ENCODE measurements at places on chromosomes 11 and 22.

DNA sequence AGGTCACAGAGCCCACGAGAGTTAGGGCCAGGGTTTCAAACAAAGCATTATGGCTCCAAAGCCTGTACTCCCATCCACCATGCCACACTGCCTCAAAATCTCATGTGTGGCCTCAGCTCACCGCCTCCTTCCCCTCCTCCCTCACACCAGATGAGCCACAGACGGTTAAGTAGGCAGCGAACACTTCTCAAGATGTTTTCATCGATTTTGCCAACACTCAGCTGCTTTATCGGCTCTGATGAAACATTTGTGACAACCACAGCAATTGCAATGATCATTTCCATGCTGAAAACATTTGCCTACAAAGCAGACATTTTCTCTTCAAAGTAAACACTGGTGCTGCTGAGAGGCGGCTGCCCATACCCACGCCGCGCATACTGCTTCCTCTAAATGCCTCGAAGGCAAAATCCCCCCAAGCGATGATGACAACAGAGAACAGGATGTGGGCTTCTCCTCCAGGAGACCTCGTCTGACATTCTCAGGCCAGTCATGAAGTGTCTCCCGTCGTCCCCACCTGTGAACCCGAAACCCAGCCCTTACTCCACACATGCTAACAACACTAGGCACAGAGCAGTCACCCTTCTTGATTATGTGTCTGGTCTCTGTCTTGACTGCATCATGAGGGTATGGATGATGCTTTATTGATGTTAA lies 599.2 kb downstream of the SOX6 start:
- DNase-seq, result no peak

- DNase-seq, result no peak
Observed at GRCh38 chr11:109241988-109242536, 179.9 kb upstream of the C11orf87 start.

GRCh38 chr22:47848184-47848920 lies 1085.9 kb downstream of the TBC1D22A start:
- no peak for DNase-seq

DNA sequence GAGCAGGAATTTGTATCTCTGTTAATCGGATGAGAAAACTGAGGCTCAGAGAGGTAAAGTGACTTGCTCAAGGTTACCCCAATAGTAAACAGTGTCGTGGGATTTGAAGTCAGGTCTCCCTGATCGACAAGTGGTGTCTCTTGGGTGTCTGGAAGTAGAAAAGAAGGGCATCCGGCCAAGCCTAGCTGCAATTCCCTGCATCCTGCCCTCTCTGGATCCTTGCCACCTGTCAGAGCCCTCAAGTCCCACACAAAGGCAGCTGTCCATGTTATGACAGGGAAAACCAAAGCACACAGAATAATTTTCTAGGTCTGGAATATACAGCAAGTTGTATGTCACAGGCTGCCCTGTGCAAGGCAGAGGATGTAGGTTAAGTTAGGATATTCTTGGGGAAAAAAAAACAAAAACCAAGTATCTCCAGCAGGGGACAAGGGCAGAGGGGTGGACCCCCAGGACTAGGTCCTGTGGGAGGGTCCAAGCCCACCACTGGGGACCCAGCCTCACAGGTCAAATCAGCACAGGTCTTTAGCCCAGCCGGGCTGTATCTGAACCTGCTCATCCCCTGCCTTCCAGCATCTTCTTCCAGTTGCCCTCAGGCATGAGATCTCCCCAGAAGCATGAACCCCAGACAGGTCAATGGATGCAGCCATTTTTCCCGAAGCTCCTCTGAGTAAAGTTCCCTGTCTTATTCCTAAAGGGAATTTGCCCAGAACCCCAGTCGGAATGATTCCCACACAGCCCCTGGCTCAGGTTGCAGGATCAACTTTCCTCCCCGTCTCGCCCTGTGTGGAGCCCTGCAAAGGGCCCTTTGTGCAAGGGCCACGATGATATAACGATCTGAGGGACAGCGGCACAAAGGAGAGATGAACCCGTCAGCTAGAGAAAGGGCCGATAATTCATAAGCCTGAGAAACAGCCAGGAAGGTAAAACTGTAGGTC lies 15.0 kb downstream of the USH1C start:
- DNase-seq, result no peak

DNA sequence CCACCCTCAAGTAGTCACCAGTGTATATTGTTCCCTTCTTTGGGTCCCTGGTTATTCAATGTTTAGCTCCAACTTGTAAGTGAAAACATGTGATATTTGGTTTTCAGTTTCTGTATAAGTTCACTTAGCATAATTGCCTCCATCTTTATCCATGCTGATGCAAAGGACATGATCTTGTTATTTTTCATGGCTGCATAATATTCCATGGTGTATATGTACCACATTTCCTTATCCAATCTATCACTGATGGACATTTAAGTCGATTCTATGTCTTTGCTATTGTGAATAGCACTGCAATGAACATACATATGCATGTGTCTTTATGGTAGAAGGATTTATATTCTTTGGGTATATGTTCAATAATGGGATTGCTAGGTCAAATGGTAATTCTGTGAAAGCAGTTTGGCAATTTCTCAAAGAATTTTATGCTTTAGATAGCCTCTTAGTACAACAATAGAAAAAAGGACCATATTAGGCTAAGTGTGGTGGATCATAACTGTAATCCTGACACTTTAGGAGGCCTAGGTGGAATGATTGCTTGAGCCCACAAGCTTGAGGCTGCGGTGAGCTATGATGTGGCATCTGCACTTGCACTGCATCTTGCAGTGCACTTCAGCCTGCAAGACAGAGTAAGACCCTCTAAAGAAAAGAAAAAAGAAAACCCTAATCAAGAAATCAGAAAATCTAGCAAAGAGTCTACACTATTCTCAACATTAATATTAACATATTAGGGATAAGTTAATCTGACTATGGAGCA lies 468.5 kb upstream of the FAT3 start:
- no peak for DNase-seq

- DNase-seq, result no peak
Observed at GRCh38 chr11:117610901-117611300, 186.1 kb downstream of the DSCAML1 start.

DNA sequence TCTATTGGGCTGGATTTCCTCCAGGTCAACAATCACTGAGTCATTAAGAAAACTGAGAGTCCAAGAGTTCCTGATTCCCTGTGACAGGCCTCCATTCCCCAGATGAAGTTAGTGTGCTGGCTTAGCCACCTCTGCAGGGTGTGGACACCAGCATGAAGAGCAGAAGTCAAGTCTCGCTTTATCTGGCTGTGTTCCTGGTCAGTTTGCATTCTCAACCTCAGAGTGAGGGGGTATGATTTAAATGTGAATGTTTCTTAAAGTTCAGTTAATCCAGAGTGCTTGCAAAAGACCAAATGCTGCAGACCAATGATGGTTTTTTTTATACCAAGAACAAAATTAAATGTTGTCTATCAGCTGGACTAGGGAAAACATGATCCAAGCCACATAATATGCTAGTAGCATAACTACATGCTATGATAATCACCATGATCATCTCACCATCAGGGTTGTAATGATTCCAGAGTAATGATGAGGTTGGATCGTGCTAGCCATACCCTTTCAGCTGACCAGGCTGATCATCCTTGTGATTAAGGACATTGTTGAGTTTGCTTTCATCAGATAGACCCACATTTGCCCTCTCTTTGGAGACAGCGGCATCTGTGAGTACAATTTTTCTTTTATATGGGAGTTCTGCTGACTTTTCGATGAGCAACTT lies 145.8 kb upstream of the ARHGAP20 start:
- no peak for DNase-seq

DNA sequence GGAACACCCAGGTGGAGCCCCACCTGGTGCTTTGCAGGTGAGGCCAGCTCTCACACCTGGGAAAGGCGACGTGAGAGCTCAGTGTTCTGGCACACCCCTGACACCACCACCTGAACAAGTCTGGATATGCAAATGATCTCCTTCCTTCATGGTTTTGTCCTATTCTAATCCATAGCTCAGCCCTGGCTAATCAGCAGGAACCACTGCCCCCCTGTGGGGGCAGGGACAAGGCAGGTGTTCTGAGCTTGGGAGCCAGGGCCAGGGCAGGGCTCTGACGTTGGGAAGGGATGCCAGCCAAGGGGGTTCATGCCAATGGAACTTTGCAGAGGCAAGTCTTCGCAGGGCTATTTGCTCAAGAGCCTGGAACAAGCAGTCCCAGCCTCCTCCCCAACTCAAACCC lies 144.2 kb downstream of the TRIM29 start:
- DNase-seq, result no peak

DNA sequence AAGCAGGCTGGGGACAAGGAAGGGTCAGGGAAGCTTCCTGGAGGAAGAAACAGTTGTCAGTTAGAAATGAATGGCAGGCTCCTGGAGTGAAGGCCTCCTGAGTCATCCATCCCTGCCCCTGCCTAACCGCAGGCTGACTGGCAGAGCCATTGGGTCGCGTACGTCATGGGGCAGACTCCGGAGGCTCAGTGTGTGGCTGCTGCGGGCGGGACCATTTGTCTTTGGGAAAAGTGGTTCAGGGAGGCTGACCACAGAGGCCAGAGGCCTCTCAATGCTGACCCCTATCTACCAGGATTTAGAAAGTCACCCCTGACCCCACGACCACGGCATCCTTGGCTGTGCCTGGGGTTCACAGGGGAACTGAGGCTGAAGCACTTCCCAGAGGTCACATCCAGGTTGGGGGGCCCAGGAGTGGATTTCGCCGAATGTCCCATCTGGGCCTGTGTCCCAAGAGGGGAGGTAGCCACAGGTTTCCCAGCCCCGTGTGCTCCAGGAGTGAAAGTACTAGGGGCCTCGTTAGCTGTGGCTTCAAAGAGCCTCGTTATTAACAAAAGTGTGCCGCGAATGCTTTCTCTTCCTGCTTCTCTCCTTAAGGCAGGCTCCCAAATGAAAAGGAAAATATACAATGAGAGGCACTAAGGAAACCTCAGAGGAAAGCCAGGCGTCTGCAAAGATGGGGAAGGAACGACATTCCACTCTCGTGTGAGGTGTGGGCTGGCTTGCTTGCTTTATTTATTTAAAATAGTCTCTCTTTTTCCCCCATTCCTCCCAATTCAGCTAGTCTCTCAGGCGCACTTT lies 58.9 kb downstream of the FLRT1 start:
- no peak for DNase-seq

- DNase-seq, result no peak
Observed at GRCh38 chr11:129324533-129325175, 51.0 kb upstream of the BARX2 start.

GRCh38 chr22:29006346-29006745 lies 55.3 kb downstream of the C22orf31 start:
- no peak for DNase-seq

GRCh38 chr11:81707881-81708280 lies 1025.8 kb downstream of the FAM181B start:
- DNase-seq, result no peak

DNA sequence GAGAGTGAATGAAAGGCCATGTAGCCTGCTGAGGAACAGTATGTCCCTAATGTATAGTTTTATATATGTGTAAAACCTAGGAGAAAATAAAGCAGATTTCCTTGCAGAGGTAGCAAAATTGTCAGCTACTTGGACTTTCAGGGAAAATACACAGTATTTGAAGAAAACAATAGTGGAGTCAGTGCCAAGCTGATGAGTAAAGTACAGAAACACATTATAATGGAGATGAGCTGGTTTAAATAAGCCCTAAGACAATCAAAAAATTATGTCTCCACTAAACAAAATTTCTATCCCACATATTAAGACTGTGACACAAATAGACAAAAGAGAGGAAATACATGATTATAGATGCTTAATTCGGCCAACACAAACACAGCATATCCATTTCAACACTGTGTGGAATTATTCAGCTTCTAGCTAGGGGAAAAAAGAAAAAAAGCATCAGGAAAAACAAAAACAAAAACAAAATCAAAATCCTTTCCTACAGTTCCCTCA lies 75.9 kb downstream of the MAML2 start:
- no peak for DNase-seq

DNA sequence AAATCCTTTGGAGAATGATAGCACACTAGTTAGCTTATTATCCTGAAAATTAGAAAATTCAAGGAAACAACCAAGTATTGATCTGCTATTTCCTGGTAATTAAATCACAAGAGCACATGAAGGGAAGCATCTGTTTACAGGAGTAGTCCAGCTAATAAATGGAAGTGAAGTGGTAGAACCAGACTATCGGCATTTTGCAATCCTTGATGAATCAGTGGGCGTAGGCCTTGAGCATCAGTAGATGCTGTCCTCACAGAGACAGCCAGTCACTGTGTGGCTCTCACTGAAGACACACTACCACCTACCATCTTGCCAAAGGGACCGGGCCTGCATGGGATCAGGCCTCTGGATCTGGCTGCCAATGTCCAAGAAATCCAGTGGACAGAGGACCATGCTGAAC lies 69.8 kb downstream of the FBLN1 start:
- DNase-seq, result no peak

GRCh38 chr11:74412321-74412720 lies 14.1 kb upstream of the PGM2L1 start:
- DNase-seq, result no peak

DNA sequence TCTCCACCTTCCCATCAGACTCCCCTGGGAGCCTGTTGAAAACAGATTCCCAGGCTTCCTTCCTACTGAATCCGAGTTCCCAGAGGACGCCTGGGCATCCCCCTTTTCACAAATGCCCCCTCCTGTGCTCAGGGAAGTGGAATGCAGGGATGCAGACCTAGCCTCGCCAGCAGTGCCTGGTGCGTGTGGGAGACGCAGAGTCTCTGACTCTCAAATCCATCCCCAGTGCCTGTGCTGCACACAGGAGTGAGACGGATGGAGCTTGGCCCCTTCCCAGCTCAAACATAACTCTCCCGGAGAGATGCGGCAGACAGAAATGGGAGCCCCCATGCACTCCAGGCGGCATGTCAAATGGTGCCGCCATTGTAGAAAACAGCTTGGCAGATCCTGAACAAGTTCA lies 62.6 kb downstream of the CTTN start:
- DNase-seq, result no peak

GRCh38 chr11:122864386-122865115 lies 18.0 kb upstream of the JHY start:
- DNase-seq, result no peak

- DNase-seq, result no peak
Observed at GRCh38 chr22:28151151-28151816, 232.2 kb upstream of the PITPNB start.

GRCh38 chr11:125327518-125328224 lies 163.1 kb downstream of the PKNOX2 start:
- no peak for DNase-seq

GRCh38 chr11:2306452-2306823 lies 4.6 kb downstream of the TSPAN32 start:
- no peak for DNase-seq
